ENCODE measurements at places on chromosomes 1 and 21.
A peak's percentile ranks its signal among the peaks of the same experiment; 100 is the strongest.

DNA sequence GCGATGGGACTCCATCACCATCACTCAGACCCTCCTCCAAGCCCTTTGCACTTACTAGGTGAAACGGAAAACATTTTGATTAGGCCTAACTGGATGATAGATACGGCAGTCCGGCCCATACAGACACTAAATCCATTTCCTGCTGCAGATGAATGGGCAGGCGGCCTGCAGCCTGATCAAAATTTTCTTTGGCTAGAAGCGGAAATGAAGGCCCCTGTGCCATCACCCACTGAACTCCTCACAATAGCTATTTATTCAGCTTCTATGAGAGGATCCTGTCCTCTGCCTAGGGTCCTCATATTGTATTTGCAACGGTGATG is 200.5 kb downstream of the OMA1 start:
- no peak for DNase-seq

- DNase-seq: no peak
Measured at GRCh38 chr1:81197591-81197990, 603.1 kb upstream of the ADGRL2 start.

DNA sequence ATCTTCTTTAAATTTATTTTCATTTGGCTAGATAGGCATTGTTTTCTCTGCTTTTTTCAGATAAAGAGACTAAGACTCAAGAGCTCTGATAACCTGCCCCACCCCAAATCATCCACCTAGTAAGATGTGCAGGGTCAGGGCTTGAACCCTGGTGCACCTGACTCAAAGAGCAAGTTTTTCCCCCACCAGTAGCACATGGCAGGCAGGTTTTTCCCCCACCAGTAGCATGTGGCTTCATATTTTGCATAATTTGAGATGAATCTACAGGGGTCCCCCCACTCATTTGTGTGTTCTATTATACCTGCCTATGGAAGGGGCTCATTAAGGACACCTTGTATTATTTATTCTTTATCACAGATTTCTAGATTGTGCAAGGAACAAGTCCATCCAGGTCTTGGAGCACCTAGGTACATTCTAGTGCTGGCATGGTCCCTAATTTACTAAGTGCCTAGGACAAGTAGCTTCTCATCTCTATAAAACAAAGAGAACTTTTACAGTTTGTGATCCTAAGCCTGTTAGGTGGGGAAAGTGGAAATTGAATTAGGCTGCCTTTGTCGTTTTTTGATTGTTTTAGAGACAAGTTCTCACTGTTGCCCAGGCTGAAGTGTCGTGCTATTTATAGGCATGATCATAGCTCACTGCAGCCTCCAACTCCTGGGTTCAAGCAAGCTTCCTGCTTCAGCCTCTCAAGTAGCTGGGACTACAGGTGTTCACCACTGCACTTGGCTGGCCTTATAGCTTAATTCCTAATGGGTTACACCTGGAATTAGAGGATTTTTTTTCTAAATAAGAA is 13.2 kb upstream of the CTSE start:
- no peak for DNase-seq

DNA sequence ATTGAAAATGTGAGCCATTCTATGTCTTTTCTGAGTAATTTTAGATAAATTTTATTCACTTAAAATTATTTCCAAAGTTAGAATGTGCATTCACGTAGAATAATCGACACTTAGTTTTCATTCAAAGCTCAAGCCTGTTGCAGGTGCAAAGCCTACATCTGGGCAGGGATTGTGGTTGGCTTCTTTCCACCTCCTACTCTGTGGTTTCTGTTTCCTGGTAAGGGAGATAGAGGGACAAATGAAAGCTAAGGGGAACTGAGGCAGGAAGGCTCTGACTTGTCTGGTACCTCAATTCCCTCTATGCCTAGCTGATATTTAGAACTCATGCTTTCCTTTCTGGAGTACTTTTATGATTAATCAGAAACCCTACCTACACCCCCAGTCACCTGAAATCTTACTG is 251.2 kb upstream of the DPYD start:
- no peak for DNase-seq

DNA sequence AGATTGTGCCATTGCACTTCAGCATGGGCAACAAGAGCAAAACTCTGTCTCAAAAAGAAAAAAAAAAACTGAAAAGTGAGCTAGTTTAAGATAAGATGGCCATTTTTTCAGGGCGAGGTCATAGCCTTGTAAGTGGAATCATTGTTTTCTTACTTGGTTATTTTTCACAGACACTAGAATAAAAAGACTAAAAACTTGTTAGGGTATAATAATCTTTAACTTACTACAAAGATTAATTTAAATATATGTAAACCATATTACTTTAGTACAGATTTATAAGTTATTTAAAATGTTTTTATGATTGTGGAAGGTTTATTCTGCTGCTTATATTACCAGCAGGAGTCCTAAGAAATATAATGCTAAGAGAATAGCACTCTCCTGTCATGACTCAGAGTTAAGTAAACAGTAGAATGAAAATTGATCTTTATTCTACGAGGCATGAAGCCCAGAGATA is 23.5 kb downstream of the ANGPTL1 start:
- DNase-seq: no peak

GRCh38 chr1:156765666-156766065 is 1.7 kb upstream of the PRCC start:
- no peak for DNase-seq

DNA sequence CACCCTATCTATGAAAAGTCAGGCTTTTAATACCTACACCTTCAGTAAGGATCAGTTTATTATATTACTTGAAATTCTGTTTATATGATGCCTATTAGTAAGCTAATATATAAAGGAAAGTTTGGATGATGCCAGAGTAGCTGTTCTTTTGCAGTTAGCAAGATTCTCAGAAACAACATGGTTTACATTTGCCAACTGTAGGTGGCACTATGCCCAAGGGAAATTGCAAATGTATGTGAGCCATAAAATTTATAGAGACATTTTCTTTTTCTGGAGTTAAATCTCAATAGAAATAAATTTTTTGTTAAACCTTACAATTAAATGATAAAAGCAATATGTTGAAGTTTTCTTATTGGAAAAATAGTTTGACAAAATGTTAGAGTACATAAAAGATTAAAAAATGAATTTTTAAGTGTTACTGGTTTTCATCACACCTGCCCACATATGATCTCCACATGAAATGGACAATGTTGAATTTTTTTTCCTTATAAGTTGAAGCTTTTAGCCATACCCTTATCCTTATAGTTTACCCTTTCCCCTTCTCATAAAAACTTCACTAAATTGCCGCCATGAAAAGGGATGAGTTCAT is 32.1 kb upstream of the EPHX4 start:
- peak; percentile 61 for DNase-seq

DNA sequence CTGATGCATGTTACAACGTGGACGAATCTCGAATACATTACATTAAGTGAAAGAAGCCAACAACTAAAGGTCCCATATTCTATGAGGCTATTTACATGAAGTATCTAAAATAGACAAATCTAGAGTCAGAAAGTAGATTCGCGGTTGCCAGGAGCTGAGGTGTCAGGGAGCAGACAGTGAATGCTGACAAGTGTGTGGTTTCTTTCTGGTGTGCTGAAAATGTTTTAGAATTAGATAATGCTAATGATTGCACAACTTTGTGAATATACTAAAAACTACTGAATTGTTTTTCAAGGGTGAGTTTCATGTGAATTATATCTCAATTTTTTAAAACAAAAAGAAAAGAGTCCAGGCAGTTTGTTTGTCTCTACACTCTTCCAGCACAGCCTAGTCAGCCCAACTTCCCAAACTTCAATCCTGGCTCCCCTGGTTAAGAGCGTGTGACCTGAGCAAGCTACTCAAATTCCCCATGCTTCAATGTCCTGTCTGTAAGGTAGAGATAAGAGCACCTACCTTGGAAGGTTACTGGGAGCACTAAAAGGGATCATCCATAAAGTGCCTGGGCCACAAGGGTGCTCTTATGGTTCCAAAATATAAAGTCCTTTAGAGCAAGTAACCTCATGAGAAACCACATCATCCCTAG is 20.9 kb downstream of the HLCS start:
- no peak for DNase-seq

DNA sequence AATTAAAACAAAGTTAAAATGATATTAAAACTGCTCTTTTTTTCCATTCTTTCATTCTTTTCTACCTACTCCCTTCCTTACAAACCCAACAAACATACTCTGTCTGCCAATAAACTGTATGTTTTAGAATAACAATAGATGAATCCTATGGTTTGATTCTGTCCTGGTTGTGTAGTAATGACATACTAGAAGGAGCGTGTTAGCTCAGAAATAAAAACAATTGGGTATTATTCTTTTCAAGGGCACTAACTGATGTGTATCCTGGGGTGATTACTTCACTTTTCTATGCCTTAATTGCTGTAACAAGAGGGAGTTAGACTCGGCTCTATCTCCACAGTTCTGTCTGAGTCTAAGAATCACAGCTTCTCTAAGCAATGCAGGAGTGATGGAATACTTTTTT is 194.4 kb downstream of the GIPC2 start:
- no peak for DNase-seq

GRCh38 chr1:56570924-56571372 is 8.4 kb downstream of the PLPP3 start:
- peak; percentile 80 for DNase-seq

GRCh38 chr21:39208624-39209333 is 25.5 kb upstream of the PSMG1 start:
- peak; percentile 28 for DNase-seq

- no peak for DNase-seq
Measured at GRCh38 chr1:42450061-42450460, 5.8 kb downstream of the ZMYND12 start.

GRCh38 chr1:65055747-65056146 is 89.4 kb upstream of the JAK1 start:
- peak; percentile 59 for DNase-seq

DNA sequence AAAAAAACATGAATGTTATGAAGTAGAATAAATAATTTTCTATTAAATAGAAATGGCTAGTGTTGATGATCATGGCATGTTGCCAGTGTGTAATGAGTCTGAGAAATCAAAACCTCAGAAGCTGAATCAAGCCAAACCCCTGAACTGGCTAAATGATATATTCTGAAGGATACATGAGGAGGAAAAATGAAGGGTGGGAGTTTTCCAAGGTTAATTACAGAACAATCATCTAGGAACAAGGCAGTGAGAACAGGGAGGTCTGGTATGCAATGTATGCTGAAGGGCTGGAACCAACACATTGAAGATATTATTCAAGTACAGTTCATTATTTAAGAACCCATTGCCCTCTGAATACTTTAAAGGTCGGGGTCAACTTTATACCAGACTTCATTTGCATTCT is 309.1 kb upstream of the NRIP1 start:
- DNase-seq: no peak

Data from trophoblast cell (in vitro differentiated cells and primary cell).